ENCODE measurements at places on chromosomes 1 and 21. TPM values are rescaled to one million over a fixed set of nuclear protein-coding genes. Genes with fewer than 3 reads are reported as not detected.

DNA sequence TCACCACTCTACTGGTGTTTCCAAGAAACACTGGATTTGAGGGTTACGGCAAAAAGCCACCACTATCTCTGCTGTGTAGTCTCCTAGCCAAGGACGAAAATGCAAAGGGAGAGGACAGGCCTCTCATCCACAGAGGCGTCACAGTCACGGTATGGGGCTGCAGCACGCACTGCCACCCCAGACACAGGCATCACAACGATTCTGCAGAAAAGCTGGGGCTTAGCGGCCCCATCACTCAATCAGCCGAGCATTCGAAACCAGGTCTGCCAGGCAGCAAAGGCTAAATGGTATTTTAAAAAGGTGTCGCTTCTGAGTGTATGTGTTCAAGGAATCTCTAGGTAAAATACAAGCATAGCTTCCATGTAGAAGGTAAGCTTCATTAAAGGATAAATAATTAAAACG, 1.4 kb downstream of the RIPK4 start:
- no peak for ATAC-seq

Gene CADM3
- 221 TPM for total RNA-seq

Gene NGF
- 20.0 TPM for total RNA-seq

DNA sequence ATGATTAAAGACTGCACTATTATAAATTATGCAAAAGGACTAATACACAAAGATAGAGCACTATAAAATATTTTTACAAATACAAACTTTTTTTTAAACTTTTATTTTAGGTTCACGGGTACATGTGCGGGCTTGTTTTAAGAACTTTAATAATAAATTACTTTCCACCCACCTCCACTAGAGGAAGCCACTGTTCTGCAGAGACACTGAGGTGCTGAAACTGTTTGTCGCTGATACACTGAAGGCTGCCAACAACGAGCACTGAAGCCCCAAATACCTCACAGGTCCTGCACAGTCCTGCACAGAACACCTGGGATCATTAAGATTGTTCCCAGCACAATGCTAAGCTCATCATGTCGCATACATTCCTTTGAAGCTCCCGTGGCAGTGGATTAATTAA, 19.9 kb downstream of the COA6 start:
- no peak for ATAC-seq

DNA sequence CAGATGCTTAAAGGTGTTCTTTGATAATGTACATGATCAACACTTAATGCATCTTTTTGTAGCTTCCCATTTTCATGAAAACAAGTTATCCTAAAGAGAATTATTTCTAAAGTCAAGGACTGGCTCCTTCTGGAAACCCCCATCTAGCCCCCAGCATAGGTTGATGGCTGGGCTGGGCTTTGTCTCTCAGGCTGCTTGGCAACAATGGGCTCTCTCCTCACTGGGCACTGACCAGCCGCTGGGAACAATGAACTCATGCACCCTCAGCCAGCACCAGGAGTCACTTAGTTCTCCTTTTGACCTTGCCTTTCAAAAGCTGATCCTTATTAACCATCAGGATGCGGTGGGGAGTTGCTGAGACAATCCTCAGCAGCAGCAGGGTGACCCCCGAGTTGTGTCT, 293.0 kb upstream of the PLXNA2 start:
- ATAC-seq = peak; percentile 69

Gene C1orf210
- 0.21 TPM for total RNA-seq

Measured in motor neuron (in vitro differentiated cells).